ENCODE measurements at places on chromosomes 6 and 20. TPM values are rescaled to one million over a fixed set of nuclear protein-coding genes. Genes with fewer than 3 reads are reported as not detected.

Gene CD83
- total RNA-seq, result 15.0 TPM

Gene SIM1
- total RNA-seq, result 1.2 TPM

Gene NCR2
- not detected for total RNA-seq

Gene CRIP3
- not detected for total RNA-seq

Gene GNMT
- total RNA-seq, result not detected

Gene SYNDIG1
- total RNA-seq, result 0.05 TPM

Gene PPP1R14C
- total RNA-seq, result not detected

Gene C6orf120
- total RNA-seq, result 30.8 TPM

Gene RIMS4
- total RNA-seq, result not detected

Gene SPACA1
- not detected for total RNA-seq

Gene TAB2
- total RNA-seq, result 33.8 TPM

Gene SNAP25
- not detected for total RNA-seq

Gene ELOVL2
- 21.1 TPM for total RNA-seq

Gene HUS1B
- 0.15 TPM for total RNA-seq

DNA sequence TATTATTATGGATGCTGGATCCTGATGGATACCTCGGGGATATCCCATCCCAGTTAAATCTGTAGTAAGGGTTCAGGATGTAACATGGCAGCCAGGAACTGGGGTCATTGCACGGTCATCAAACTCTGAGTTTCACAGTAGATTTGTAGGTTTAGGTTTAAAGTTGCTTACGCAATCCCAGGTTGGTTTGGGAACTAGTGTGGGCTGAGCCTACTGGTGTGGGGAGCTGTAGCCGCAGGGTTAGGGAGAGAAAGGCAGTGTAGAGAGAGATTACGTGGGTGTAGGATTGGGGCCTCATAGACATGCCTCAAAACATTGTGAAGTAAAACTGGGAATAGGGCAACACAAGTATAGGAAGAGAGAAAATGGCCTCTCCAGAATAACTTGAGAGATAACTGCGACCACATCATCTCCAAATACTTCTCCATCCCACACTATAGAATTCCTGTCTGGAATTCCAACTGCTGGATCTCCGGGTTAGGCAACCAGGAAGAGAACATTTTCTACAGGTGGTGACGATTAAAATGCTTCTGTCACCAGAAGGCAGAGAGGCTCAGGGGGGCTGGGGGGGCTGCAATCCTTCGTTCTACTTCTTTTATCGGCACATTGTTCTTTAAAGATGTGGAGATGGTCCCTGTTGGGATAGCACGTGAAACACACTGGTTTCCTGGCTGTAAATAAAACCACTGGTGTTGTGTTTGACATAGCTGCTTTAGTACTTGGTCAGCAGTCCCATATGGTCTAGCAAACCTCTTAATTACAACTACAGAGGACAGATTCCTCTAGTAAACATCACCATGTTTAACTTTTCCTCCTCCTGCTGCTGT lies 44.9 kb upstream of the TMEM170B start:
- no peaks in the 10 kb centered on the region for H3K4me1 ChIP-seq
- DNase-seq, result no peak
- H3K4me3 ChIP-seq, result no peak overlapping the region
- no peak overlapping the region for H3K27ac ChIP-seq
- no peaks in the 10 kb centered on the region for H3K36me3 ChIP-seq
- H3K27me3 ChIP-seq, result no peaks in the 10 kb centered on the region

DNA sequence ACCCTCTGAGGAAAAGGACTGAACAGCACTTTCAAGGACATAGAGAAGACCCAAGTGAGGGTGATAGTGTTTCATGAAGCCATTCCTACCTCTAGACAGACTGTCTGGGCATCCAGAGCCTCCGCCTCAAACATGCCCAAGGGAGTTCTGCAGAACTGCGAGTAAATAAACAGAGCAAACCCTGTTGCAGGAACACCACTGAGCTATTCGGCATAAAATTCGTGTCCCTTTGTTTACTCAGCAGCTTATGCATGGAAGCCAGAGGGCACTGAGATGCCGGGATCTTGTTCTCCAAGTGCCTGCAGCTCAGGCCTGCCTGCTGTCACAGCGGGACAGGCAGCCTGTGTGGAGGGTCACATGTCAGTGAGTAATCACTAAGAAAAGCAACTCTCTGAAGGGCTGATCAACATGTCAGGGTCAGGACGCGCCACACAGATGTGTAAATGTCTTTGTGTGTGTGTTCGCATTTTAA lies 164.9 kb upstream of the HEY2 start:
- peaks cover 3% of the 10 kb centered on the region for H3K4me1 ChIP-seq
- DNase-seq, result peak; percentile 51
- no peak overlapping the region for H3K4me3 ChIP-seq
- no peaks in the 10 kb centered on the region for H3K36me3 ChIP-seq

- H3K4me3 ChIP-seq, result no peak overlapping the region
- no peaks in the 10 kb centered on the region for H3K4me1 ChIP-seq
- no peaks in the 10 kb centered on the region for H3K36me3 ChIP-seq
Measured at GRCh38 chr6:38852215-38852614, 137.1 kb downstream of the DNAH8 start.

GRCh38 chr6:167543602-167544497 lies 219.0 kb downstream of the TTLL2 start:
- no peak overlapping the region for H3K27ac ChIP-seq
- peak; percentile 58 for DNase-seq
- H3K27me3 ChIP-seq, result no peaks in the 10 kb centered on the region
- no peak overlapping the region for H3K4me3 ChIP-seq
- no peaks in the 10 kb centered on the region for H3K36me3 ChIP-seq

DNA sequence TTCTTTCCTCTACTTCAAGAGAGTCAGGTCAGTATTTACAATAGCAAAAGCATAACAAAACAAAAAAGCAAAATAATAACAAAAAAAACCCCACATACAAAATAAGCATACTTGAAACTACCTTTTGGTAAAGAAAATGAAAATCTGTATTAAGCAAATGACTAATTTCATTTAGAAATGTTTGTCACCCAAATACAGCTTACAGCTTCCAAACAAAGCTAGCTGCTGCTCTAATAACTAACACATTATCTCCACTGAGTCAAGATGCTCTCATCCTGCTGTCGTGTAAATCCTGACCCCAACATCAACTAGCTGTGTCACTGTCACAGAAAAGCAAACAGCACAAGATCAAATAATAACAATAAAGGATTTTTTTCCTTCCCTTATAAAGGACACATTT lies 21.7 kb downstream of the MAP7 start:
- H3K4me3 ChIP-seq, result no peak overlapping the region
- no peaks in the 10 kb centered on the region for H3K27me3 ChIP-seq
- H3K4me1 ChIP-seq, result no peaks in the 10 kb centered on the region
- H3K27ac ChIP-seq, result no peak overlapping the region

DNA sequence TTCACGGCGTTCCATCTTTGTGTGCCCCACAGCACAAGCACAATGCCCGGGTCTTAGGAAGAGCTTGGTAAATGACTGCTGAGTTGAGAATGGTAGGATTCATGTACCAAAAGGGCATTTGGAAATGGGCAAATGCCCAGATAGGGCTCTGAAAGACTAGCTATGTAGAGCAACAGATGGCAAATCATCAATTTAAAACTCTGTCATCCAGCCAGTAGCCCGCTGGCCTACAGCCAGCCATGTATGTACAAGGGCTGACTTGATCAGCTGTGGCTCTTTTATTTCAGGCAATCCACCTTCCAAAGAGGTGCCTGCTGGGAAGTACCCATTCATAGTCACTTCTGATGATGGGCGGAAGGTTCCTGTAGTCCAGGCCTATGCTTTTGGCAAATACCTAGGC lies 35.1 kb downstream of the NT5E start:
- no peaks in the 10 kb centered on the region for H3K4me1 ChIP-seq
- H3K27ac ChIP-seq, result no peak overlapping the region
- no peaks in the 10 kb centered on the region for H3K27me3 ChIP-seq
- H3K4me3 ChIP-seq, result no peak overlapping the region
- H3K36me3 ChIP-seq, result no peaks in the 10 kb centered on the region

DNA sequence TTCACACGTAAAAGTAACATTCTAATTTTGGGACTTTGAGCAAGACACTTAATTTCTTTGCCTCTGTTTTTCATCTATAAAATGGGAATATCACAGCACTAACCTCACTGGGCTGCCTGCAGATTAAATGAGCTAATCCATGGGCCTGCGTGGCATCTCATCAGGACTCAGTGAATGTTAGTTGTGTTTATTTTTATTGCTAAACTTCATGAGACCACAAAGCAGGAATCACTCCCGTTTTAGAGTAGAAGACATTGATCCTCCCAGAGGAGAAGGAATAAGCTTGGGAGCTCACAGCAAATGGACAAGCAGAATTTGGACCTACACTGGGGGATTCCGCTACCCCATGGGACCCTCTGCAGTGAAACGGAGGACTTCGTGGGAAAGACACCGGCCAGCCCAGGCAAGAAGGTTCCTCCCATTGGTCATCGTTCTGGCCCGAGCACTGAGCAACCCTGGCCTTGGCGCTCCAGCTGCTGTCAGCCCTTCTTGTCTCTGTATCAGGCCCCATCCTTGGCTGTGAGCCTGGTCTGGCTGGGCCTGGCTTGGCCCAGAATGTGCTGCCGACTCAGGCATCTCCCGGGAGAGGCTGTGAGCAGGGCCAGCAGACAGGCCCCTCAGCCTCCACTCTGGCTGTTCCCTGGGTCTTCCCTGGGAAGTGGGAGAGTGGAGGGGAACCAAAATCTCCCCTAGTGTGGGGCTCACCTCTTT lies 79.8 kb downstream of the NFATC2 start:
- no peaks in the 10 kb centered on the region for H3K4me1 ChIP-seq
- H3K27ac ChIP-seq, result no peak overlapping the region
- no peaks in the 10 kb centered on the region for H3K36me3 ChIP-seq
- no peak for DNase-seq

GRCh38 chr6:6699741-6700367 lies 111.3 kb downstream of the LY86 start:
- DNase-seq, result peak; percentile 73
- no peak overlapping the region for H3K4me3 ChIP-seq
- H3K27ac ChIP-seq, result no peak overlapping the region
- H3K27me3 ChIP-seq, result no peaks in the 10 kb centered on the region

DNA sequence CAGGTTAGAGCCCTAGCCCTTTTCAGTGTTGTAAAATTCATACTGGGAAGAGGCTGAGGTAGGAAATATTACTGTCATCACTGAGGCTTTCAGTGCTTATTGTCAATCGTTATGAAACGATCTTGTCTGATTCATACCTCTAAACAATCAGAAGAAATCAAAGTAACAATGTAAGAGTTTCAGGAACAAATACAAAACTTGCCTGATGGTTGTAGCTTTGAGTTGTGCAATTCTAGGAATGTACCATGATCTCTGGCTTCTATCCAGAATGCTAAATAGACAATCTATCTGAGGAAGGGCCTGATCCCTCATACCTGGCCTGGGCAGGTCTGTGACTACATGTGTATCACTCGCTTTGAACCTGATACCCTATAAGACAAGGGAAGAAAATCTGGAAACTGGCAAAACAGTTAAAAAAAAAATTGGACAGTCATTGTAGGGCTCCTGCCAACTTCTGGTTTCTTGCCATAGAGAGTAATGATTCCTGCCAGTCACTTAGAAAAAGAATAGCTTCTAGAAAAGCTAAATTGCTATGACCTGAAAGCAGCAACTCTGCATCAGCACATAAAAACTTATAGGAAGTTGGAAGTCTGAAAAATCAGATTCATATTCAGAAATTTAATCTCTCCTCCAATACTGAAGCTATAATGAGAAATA lies 234.7 kb downstream of the BTBD9 start:
- no peak overlapping the region for H3K4me3 ChIP-seq
- H3K36me3 ChIP-seq, result no peaks in the 10 kb centered on the region
- no peaks in the 10 kb centered on the region for H3K27me3 ChIP-seq
- no peaks in the 10 kb centered on the region for H3K4me1 ChIP-seq
- H3K27ac ChIP-seq, result no peak overlapping the region

- no peak overlapping the region for H3K4me3 ChIP-seq
- H3K27ac ChIP-seq, result no peak overlapping the region
- H3K27me3 ChIP-seq, result no peaks in the 10 kb centered on the region
- no peaks in the 10 kb centered on the region for H3K4me1 ChIP-seq
- DNase-seq, result no peak
Measured at GRCh38 chr6:85157311-85157710, 292.6 kb upstream of the NT5E start.

- H3K36me3 ChIP-seq, result no peaks in the 10 kb centered on the region
- H3K4me3 ChIP-seq, result no peak overlapping the region
- peaks cover 30% of the 10 kb centered on the region for H3K27me3 ChIP-seq
- DNase-seq, result no peak
- no peaks in the 10 kb centered on the region for H3K4me1 ChIP-seq
- H3K27ac ChIP-seq, result no peak overlapping the region
Measured at GRCh38 chr20:40769677-40770285, 80.7 kb upstream of the MAFB start.
